Esophagus squamous epithelium (tissue), 5 donors: ENCODE measurements at places on chromosomes 11 and 22.

DNA sequence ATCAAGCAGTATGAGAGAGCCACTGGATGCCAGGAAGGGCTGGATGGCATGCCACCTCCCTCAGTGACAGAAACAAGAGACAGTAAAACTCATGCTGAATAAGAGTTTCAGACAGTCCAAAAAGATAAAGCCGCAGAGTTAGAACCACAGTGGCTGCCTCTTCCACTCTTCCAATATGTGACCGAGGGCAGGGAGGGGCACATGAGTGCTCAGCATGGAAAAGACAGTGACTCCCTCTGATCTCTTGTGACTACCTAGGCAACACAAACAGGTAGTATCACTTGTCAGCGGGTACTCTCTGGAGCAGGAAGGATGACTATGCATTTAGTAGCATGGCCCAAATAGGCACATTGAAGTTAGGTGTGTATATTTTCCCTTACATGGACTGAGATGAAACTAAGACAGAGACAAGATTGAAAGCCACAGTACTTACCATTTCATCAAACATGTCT lies 295.4 kb downstream of the CADM1 start:
- H3K27ac ChIP-seq = no peak overlapping the region
- H3K36me3 ChIP-seq = no peaks in the 10 kb centered on the region
- no peak overlapping the region for H3K4me3 ChIP-seq
- no peaks in the 10 kb centered on the region for H3K27me3 ChIP-seq

DNA sequence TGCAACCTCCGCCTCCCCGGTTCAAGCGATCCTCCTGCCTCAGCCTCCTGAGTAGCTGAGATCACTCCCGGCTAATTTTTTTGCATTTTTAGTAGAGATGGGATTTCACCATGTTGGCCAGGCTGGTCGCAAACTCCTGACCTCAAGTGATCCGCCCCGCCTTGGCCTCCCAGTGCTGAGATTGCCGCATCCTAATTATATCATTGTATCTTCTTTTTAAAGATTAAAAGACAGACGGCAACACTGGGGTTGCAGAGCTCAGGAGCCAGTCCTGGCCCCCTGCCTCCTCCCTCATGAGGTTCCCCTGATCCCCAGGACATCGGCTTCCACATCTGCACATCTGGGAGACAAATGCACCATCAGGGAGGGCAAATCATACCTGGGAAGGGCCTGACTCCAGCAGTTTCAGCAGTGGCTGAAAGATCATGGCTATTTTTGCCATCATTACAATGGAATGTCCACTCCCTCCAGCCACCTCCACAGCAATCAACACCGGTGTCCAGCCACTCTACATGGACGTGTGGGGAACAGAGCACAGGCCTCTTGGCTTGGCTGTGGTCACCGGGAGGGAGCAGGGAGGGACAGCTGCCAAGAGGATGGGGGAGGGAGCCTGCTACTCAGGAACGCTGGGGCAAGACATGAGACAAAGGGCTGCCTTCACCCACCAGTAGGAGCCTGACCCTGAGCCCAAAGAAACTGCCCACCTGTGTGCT lies 9.2 kb upstream of the CELSR1 start:
- no peak overlapping the region for H3K4me3 ChIP-seq
- H3K27me3 ChIP-seq = no peaks in the 10 kb centered on the region
- H3K4me1 ChIP-seq = peaks cover 48% of the 10 kb centered on the region
- no peak for DNase-seq

- H3K4me1 ChIP-seq = no peaks in the 10 kb centered on the region
- H3K36me3 ChIP-seq = no peaks in the 10 kb centered on the region
- H3K27ac ChIP-seq = no peak overlapping the region
- no peak for DNase-seq
- no peak overlapping the region for H3K4me3 ChIP-seq
These were observed 48.4 kb downstream of the DDX10 start for GRCh38 chr11:108713076-108713790.

DNA sequence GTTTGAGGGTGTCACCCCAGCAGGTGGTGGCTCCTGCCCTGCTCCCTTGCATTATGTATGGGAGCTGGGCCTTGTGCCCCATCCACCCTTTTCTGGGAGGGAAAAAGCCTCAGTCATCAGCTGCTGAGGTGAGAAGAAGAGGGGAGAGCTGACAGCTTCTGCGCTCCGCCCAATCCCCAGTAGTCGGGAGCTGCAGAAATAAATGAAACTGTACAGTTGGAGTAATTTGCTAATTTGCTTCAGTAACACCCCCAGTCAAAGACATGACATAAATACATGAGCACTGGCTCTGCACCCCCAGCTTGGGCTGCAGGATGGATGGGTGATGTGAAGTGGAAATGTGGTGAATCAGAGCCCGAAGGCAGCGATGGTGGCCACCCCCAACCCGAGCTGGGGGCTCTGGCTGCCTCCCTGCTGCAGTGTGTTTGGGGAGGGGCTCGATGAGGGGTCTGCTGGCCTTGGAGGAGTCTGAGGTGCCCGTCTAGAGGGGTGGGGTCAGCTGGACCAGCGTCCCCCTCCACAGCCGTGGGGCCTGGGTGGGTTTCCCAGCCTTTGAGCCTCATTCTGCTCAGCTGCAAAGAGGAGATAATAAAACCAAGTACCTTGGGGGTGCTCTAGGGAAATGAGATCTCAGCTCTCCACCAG lies 59.2 kb downstream of the MPPED1 start:
- H3K27ac ChIP-seq = no peak overlapping the region
- no peaks in the 10 kb centered on the region for H3K36me3 ChIP-seq
- no peak for DNase-seq
- no peaks in the 10 kb centered on the region for H3K4me1 ChIP-seq
- H3K4me3 ChIP-seq = no peak overlapping the region

DNA sequence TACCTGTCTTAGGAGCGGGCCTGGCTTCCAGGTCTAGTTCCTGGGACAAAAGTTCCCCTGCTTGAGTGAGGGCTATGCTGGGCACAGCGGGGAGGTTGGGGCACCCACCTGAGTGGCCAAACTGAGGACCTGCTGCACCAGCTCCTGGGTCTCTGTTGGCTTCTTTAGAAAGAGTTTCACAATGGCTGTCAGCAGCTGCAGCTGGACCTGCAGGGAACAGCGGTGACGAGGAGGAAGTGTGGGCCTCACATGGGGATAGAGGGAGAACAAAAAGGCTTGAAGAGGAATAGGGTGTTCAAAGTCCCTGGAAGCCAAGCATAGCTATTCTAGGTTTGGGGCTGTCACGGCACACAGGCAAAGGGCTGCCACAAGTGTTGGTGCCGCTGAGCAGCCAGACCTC lies 26.7 kb upstream of the RASL10A start:
- H3K27ac ChIP-seq = no peak overlapping the region
- H3K27me3 ChIP-seq = no peaks in the 10 kb centered on the region
- H3K4me3 ChIP-seq = no peak overlapping the region
- DNase-seq = no peak
- peaks cover 100% of the 10 kb centered on the region for H3K36me3 ChIP-seq

- H3K4me1 ChIP-seq = peaks cover 87% of the 10 kb centered on the region
- no peak overlapping the region for H3K4me3 ChIP-seq
- peak overlapping the region; percentile 86 for H3K27ac ChIP-seq
- no peak for DNase-seq
These were observed 95.7 kb downstream of the STIM1 start for GRCh38 chr11:3950996-3951660.

- H3K4me1 ChIP-seq = peaks cover 3% of the 10 kb centered on the region
- H3K27me3 ChIP-seq = no peaks in the 10 kb centered on the region
- H3K36me3 ChIP-seq = no peaks in the 10 kb centered on the region
- no peak for DNase-seq
- H3K27ac ChIP-seq = no peak overlapping the region
These were observed 110.2 kb downstream of the UVRAG start for GRCh38 chr11:75924966-75925784.
